ENCODE measurements at places on chromosomes 4 and X. TPM values are rescaled to one million over a fixed set of nuclear protein-coding genes. Genes with fewer than 3 reads are reported as not detected.

EIF1AX gene
- 66.0 TPM for total RNA-seq

GPRASP2 gene
- 0.89 TPM for total RNA-seq

H2BW2 gene
- not detected for total RNA-seq

TCEAL7 gene
- total RNA-seq, result not detected

AMER1 gene
- total RNA-seq, result 4.6 TPM

NKX3-2 gene
- not detected for total RNA-seq

PNMA6A gene
- total RNA-seq, result 0.97 TPM

TBX22 gene
- total RNA-seq, result not detected

TCEAL2 gene
- 0.31 TPM for total RNA-seq

DNA sequence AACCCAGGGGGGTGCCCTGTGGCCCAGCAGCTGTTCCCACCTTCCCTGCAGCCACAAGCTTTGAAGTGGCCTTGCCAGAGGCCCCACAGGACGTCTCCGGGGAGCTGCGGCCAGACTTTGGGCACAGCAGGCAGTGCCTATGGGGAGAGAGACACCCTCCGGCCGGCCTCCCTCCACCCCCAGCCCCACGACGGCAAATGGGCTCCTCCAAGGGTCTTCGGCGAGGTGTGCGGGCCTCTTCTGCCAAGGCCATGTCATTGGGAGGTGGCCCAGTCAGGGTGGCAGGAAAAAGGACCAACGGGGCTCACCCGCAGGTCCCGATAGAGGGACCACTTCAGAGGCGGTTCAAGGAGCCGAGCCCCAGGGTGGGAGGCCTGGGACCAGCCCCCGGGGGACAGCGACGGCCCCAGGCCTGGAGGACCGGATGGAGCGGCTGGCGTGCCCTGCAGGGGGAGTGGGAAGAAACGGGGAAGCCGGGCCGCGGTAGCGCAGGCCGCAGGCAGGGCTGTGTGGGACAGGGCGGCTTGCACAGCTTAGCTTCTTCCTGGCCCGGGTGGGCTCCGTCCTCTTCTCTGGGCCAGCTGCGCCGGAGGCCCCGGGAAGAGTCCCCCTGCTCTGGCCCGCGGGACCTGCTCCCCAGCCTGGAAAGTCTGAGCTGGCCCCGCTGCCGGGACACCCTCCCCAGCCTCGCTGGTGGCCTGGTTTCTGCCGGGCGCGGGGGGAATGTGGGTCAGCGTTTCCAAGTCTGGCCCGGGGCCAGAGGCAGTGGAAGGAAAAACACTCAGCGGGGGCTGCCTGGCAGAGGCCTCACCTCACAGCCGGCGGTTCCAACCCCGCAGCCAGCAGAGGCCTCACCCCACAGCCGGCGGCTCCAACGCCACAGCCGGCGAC lies 21.9 kb upstream of the SPON2 start:
- H3K27me3 ChIP-seq, result no peaks in the 10 kb centered on the region
- H3K27ac ChIP-seq, result no peak overlapping the region
- no peak overlapping the region for H3K4me3 ChIP-seq
- H3K4me1 ChIP-seq, result peaks cover 3% of the 10 kb centered on the region
- H3K36me3 ChIP-seq, result peaks cover 11% of the 10 kb centered on the region

DNA sequence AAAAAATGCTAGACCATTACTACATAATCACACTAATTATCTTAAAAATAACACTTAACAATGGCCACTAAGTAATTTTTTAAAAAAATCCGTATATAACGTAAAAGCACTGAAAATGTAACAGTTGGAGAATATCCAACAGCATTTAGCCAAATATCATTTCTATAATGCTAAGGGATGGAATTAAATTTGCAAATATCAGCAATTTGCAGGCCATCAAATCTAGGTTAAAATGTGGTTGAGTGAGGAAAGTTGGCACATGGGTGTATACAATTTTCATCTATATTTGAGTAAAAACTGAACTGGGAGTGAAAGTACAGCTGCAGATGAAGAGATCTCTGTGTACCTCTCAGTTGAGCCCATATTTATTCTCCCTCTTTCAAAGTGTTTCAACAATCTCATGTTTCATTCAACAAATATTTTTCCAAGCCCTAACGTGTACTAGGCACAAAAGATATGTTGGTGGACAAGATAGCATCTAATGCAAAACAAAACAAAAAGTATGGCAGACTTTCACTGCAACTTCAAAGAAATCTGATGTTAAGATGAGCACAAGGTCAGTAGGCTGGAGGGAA lies 63.0 kb downstream of the MBNL3 start:
- DNase-seq, result no peak
- H3K27me3 ChIP-seq, result no peaks in the 10 kb centered on the region
- no peak overlapping the region for H3K4me3 ChIP-seq

DNA sequence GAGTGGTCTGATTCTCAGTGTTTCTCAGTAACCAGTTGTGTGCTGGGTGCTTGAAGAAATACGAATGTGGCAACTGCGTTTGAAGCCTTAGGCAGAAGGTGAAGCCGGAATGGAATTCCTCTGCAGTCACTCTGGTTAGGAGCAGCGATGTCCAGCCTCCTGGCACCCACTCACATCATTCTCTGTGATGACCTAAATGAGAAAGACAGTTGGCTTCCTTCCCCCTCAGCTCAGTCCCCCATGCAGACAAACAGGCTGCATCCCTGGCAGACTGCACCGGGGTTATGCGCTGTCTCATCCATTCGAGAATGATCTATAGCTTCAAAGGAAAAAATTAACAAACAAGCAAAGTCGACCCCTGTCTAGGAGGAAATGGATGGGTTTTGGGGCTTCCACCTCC lies 170.1 kb upstream of the SCML1 start:
- peaks cover 9% of the 10 kb centered on the region for H3K4me1 ChIP-seq
- H3K27me3 ChIP-seq, result no peaks in the 10 kb centered on the region
- H3K27ac ChIP-seq, result no peak overlapping the region
- no peaks in the 10 kb centered on the region for H3K36me3 ChIP-seq

GRCh38 chr4:165767671-165768070 lies 105.4 kb upstream of the TLL1 start:
- H3K36me3 ChIP-seq, result no peaks in the 10 kb centered on the region
- no peak for DNase-seq
- no peaks in the 10 kb centered on the region for H3K27me3 ChIP-seq
- no peaks in the 10 kb centered on the region for H3K4me1 ChIP-seq

DNA sequence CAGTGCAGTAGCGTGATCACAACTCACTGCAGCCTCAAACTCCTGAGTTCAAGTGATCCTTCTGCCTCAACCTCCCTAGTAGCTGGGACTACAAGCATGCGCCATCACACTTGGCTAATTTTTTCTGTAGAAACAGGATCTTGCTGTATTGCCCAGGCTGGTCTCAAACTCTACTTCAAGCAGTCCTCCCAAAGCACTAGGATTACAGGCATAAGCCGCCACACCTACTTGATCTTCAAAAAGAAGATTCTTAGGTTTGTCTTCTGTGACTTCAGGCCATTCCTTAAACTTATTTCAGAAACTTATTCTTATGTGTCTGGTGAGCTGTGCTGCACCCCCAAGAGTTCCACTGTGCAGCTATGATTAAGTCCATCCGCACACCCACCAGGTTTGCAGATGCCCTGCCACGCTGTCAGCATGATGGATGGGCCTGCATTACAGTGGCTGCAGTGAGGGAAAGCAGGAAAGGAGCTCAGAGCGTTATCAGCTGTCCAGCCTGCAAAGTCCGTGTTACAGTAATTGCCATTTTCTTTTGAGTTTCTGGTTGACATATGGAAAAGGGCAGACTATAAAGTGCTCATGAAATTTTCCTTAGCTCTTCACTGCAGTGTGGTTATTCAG lies 146.6 kb downstream of the AASDH start:
- no peaks in the 10 kb centered on the region for H3K36me3 ChIP-seq
- H3K27ac ChIP-seq, result no peak overlapping the region
- no peaks in the 10 kb centered on the region for H3K4me1 ChIP-seq

DNA sequence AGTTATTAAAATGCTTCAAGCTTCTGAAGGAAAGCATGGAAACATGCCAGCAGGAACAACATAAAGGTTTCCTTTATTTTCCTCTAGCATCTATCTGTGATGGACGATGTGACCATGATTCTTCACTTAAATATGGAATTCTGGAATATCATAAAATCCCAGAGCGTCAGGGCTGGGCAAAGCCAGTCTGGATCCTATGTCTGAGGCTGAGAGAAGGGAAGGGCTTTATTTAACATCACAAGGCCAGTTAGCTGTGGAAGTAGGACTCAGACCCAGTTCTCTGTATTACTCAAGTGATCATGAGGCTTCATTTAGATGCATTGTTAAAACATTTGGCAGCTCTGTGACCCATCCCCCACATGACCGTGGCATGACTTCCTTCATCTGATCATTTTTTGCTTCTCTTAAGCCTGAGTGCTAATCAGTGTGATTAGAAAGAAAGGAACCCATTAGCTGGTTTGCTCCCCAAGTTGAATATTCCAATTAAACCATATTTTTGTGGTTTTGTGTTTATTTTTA lies 40.9 kb upstream of the EOLA2 start:
- H3K4me1 ChIP-seq, result no peaks in the 10 kb centered on the region
- H3K27me3 ChIP-seq, result no peaks in the 10 kb centered on the region
- DNase-seq, result no peak
- no peak overlapping the region for H3K4me3 ChIP-seq
- H3K27ac ChIP-seq, result no peak overlapping the region

- no peaks in the 10 kb centered on the region for H3K36me3 ChIP-seq
- H3K4me1 ChIP-seq, result no peaks in the 10 kb centered on the region
- H3K27ac ChIP-seq, result no peak overlapping the region
- DNase-seq, result no peak
- H3K4me3 ChIP-seq, result no peak overlapping the region
These were observed 88.5 kb downstream of the DCUN1D4 start for GRCh38 chr4:51931461-51931860.

DNA sequence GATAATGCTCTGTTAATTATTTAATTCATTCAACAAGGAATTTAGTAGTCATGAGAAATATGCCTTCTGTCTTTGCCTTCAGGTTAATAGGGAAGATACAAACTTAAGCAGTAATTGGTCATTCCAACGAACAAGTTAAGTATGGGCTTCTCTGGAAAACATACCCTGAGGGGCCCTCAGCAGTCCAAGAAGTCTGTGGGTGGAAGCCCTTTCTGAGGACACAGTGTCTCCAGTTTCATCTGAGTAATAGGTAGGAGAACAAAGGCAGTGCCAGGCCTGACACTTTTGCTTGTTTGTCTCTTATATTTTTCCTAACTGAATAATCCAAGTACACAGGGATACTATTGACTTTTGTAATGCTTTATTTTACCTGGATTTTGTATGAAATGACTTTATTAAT lies 262.5 kb downstream of the FBXW7 start:
- H3K36me3 ChIP-seq, result no peaks in the 10 kb centered on the region
- no peaks in the 10 kb centered on the region for H3K27me3 ChIP-seq
- H3K27ac ChIP-seq, result no peak overlapping the region
- H3K4me3 ChIP-seq, result no peak overlapping the region
- no peaks in the 10 kb centered on the region for H3K4me1 ChIP-seq

- peak within 1 kb of the TSS; percentile 99 for H3K27ac ChIP-seq
- H3K4me1 ChIP-seq, result peaks cover 48% of the 10 kb centered on the region
- peaks cover 4% of the 10 kb centered on the region for H3K27me3 ChIP-seq
- peak; percentile 95 for DNase-seq
These were observed at the start of gene MRFAP1L1 for GRCh38 chr4:6709230-6710114. MRFAP1L1 (minus strand) TSS chr4:6709865; CDS start chr4:6709629, 236 bp downstream.

DNA sequence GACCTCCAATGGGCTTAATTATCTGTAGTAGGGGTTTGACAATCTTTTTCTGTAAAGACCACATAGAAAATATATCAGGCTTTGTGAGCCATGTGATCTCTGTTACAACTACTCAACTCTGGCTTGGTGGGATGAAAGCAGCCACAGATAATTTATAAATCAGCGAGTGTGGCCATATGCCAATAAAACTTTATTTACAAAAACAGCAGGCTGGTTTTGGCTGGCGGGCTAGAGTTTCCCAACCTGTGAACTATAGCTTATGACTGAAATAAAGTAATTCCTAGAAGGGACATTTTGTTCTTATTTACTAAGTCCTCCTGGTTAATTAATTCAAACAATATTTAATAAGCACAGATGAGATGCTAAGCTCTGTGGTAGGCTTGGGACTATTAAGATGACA lies 35.9 kb upstream of the AMELX start:
- H3K4me3 ChIP-seq, result no peak overlapping the region
- no peak overlapping the region for H3K27ac ChIP-seq
- no peak for DNase-seq
- no peaks in the 10 kb centered on the region for H3K4me1 ChIP-seq

DNA sequence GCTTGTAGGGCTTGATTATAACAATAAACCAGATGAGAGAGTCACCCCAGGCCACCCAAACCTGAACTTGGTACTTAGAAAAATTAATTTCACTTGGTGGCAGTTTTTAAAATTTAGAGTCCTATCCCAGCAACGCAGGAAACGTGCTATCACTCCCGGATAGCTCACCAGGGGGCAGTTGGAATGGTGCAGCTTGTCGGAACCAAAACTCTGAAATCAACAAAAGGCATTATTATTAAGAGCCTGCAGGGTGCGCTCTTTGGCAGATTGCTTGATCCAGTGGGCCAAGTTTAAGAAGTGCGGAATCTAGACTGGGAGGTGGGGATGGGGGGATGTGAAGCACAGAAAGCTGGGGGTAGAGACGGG lies 2.4 kb downstream of the FRAS1 start:
- H3K36me3 ChIP-seq, result no peaks in the 10 kb centered on the region
- peak; percentile 42 for DNase-seq
- peaks cover 56% of the 10 kb centered on the region for H3K27me3 ChIP-seq
- peak overlapping the region; percentile 69 for H3K4me3 ChIP-seq
- H3K4me1 ChIP-seq, result peaks cover 22% of the 10 kb centered on the region
- H3K27ac ChIP-seq, result no peak overlapping the region

DNA sequence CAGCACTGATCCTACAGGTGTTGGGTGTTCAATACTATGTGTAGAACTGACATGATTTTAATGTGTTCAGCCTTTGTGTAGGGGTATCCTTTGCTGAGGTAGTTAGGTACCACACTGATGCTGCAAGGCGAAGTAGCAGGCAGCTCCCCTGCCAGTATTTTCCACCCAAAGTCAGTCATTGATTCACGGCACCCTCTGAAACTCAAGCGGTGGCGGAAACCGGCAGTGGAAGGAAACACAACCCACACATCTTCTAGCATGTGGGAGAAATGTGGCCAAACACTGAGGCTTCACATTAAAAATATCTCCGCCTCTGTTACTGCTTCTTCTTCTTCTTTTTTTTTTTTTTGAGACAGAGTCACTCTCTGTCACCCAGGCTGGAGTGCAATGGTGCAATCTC lies 126.3 kb downstream of the AASDH start:
- no peak overlapping the region for H3K4me3 ChIP-seq
- peaks cover 10% of the 10 kb centered on the region for H3K4me1 ChIP-seq
